Kidney (tissue), 22 donors: ENCODE measurements at places on chromosomes 3 and 15. TPM values are rescaled to one million over a fixed set of nuclear protein-coding genes. Genes with fewer than 3 reads are reported as not detected.

The CACNA2D2 gene
- total RNA-seq: 3.6 TPM

The EAF2 gene
- 13.9 TPM for total RNA-seq

The NPAP1 gene
- total RNA-seq: 0.19 TPM

The CLDN1 gene
- total RNA-seq: 86.0 TPM

The IL5RA gene
- total RNA-seq: 1.1 TPM

The UNC45A gene
- 62.8 TPM for total RNA-seq

The TMEM108 gene
- 0.91 TPM for total RNA-seq

The KLHL40 gene
- not detected for total RNA-seq

The A4GNT gene
- not detected for total RNA-seq

The FBXL22 gene
- 4.7 TPM for total RNA-seq

The CD80 gene
- total RNA-seq: 1.2 TPM

The C3orf62 gene
- total RNA-seq: 4.7 TPM

The ARL6 gene
- total RNA-seq: 10.7 TPM

The ETV5 gene
- 34.6 TPM for total RNA-seq

The SPINK8 gene
- total RNA-seq: not detected

The TIGIT gene
- total RNA-seq: 2.7 TPM

The SPINT1 gene
- total RNA-seq: 114 TPM

The BLM gene
- total RNA-seq: 2.8 TPM

The STRIT1 gene
- not detected for total RNA-seq

The FAH gene
- 34.7 TPM for total RNA-seq

The HESX1 gene
- 0.79 TPM for total RNA-seq

The ZWILCH gene
- total RNA-seq: 9.0 TPM

The RHOV gene
- 3.0 TPM for total RNA-seq

The CDV3 gene
- total RNA-seq: 154 TPM

The MDFIC2 gene
- not detected for total RNA-seq
